ENCODE measurements at places on chromosomes 1 and 21.

DNA sequence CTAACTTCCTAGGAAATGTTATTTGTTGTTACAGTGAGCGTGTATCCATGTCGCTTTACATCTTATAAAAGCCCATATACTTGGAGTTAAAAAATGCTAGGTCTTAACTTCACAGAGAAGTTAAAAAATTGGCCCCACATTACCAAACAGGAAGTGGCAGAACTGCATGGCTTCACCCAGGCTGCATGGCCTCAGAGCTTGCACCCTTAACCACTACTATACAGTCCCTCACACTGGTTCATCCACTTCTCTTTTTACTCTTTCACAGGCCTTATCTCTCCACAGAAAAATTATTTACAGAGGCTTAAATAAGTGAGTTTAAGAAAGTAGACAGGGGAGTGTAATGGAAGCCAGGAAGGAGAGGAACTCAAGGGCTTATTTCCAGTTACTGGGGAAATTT lies 402.5 kb downstream of the HHAT start:
- no peak for DNase-seq

DNA sequence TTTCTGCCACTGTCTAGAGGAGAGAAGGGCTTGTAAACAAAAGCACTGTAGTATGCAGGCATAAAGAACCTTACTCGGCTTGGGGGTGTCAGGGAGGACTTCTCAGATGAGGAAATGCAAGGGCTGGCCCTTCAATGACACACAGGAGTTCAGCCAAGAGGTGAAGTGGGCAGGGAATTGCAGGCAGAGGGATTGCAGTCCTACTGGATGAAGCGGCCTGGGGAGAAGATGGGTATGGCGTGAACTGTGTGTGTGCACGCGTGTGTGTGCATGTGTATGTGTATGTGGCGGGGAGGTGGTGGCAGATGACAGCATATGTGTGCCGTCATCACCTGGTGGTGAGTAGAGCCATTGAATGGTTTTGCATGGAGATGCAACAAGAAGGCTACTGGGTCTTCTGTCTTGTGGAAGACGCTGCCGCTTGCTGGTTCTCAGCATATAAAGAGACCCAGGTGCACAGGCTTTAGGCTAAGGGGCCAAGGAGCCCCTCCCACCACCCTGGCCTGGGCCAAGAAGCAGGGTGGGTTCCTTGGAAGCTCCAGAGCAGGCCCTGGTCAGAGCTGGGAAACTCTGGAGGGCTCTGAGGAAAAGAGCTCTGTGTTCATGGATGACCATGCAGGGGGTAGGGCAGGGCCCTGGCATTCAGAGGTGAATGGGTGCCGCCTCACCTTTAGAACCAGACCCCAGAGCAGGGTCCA lies 4.1 kb upstream of the EPS8L3 start:
- peak; percentile 9 for DNase-seq

GRCh38 chr1:221067721-221068120 lies 188.5 kb downstream of the HLX start:
- DNase-seq = no peak

DNA sequence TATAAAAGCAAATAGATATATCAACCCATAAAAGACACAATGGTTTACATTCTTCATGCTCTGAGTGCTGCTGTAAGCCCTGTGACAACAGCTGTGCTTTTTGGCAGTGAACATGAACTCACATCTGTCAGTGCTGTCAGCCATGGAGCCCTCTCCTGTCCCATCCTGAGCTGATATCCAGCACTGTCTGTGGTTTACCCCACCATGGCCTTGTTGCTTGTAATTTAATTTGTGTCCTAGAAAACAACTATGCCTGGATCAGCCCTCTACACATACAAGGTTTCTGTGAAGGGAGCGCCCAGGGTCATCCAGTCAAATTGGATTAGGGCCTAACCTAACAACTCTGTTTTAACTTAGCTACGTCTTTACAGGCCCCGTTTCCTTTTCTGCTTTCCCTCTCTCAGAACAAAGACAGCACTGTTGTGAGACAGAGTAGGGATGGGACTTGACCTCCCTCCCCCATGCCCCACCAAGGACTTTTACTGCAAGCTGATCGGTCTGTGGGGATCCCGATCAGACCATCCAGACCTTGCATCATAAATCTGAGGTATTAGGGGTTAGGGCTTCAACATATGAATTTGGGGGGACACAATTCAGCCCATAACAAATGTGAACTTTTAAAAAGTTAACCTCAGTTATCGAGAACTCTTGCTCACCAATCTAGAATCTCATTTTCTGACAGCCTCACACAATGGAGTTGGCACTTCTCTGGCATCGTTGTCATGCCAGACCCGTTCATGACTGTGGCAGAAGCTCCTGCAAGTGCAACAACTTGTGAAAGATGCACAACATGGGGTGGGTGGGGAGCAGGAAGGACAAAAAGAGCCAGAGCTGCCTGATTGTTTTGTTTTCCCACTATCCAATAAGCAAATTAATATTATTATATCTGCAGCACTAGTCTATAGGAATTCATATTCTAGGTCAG lies 16.4 kb upstream of the SLC44A3 start:
- DNase-seq = no peak

DNA sequence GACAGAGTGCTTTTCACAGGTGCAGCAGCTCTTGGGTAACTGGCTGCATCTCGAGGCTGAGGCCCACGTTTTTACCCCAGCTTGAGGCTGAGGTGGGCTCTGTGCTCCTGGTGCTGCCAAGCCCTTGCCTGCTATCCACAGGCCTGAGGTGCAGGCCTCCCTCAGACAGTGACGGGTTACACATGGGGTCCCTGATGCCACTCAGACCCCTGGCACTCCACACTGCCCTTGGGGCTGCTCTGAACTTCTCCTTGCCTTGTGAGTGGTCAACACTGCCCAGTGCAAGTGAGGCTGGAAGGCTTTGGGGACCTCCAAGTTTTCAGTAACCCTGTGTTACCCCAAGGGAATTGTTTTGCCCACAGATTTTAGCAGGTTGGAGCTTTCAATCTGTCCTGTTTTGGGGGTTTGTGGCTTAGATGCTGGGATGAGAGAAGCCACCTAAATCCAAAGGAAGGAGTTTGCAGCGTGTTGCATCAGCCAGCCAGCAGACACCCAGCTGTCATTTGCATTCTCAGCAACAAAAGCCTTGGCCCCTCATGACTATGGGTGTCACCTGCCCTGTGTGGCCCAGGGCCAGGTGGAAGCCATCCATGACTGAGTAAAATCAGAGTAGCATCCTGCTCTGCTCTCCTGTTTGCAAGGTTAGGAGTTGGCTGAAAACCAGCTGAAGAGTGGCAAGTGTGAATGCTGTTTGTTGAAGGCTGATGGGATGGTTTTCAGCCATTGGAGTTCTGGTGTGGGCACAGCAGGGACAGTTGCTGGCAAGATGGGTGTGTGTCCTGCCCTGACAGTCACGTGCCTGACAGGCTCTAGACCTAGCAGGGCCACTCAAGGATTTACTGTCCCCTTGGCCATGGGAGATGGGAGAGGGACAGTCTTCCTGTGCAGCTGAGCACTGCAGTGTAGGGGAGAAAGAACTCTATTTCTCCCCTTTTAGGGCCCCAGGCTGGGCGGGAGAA lies 3.2 kb downstream of the RNF187 start:
- no peak for DNase-seq

All from activated CD8-positive, alpha-beta memory T cell treated with anti-CD3 and anti-CD28 coated beads, Interleukin-2, amount 50 U/mL, for 4 hours (primary cell).